ENCODE measurements at places on chromosomes 16 and 17.

- DNase-seq: no peak
Measured at GRCh38 chr17:48295362-48296288, 134.4 kb downstream of the SKAP1 start.

DNA sequence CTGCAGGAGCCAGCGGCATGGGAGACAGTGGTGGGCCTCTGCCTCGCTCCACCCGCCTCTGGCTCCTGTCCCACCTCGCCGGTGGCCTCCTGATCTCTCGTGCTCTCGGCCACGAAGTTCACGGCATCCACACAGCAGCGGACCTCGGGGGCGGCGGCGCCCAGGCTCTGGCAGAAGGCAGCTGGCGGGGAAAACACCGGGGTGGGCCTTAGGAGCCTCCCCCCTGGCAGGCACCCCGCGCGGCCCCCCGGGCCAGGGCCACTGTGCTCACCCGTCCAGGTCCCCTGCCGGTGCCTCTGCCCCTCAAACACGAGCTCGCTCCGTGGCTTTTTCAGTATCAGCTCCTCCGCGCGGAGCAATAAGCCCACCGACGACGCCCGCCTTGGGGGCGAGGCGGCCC, 409 bp upstream of the C17orf107 start:
- no peak for DNase-seq

DNA sequence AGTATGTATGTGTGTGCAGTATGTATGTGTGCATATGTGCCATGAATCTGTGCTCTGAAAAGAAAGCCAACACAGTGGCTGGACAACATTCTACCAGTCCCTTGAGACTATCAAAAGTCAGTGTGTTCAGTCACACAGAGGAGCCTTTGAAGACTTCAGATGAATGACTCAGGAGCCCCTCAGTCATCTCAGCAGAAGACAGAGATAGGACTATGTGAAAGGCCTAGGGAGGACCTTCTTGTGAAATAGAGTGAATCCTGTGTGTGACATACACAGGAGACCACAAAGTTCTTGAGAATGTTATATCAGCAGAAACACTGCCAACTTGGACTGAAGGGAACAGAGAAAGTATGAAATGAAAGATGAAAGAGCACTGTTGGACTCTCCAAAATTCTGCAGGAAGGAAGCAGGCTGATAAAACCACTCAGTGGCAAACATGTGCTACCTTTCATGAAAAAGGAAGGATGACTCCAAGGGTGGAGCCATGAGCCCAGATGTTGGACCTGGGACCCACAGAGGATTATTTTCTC, 108.4 kb downstream of the METRNL start:
- no peak for DNase-seq

DNA sequence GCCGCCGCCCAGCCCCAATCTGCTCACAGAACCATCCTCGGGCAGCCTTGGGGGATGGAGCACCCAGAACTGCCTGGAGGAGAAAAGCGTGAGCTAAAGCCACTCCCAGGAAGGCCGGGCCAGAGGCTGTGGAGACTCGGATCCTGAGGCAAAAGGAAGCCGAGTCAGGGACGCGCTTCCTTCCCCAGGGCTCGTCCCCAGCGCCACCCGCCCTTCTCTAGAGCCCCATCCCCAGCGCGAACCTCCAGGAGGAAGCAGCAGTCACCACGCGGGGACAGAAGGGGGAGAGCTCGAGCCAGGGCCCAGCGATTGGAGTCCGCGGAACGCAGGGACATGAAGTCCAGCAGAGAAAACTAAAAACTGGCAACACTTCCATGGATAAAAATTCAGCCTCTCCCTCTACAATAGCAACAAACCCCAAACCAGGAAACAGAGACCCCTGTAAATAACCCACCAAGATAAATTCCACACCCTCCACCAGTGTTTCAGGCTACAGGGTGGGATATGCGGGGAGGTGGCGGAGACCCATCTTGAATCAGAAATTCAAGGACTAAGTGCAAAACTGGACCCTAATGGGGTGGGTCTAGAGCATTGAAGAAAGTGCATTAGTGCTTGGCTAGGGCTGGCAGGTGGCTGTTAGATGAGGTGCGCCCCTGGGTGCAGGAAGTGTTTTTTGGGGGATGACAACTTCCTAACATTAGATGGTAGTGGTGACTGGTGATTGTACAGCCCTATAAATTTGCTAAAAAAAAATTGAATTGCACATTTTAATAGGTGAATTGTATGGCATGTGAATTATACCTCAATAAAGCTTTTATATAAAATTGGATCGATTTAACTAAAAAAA, 116.1 kb upstream of the METRNL start:
- DNase-seq: no peak

DNA sequence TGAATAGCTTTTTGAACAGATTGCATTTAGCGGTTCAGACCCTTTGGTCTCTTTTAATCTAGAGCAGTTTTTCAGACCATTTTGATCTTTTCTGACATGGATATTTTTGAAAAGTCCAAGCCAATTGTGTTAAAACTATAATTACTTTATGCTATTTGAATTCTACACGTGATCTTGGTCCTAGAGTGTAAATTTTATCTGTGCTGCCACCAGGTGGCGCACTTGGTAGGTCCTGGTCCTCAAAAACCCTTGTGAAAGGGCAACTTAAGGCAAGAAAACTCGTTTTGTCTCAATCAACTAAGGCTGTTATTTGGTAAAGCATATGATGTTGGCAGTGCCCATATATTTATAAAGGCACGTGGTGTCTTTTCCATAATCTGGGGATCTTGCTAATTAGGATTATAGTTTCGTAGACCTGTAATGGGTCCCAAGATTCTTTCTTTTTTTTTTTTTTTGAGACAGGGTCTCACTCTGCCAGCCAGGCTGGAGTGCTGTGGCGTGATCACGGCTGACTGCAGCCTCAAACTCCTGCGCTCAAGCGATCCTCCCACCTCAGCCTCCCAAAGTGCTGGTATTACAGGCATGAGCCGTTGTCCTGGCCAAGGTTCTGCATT, 43.9 kb upstream of the TEX2 start:
- DNase-seq: peak; percentile 2

Data from AG04449 (cell line).